ENCODE measurements at places on chromosomes 5 and 9.

DNA sequence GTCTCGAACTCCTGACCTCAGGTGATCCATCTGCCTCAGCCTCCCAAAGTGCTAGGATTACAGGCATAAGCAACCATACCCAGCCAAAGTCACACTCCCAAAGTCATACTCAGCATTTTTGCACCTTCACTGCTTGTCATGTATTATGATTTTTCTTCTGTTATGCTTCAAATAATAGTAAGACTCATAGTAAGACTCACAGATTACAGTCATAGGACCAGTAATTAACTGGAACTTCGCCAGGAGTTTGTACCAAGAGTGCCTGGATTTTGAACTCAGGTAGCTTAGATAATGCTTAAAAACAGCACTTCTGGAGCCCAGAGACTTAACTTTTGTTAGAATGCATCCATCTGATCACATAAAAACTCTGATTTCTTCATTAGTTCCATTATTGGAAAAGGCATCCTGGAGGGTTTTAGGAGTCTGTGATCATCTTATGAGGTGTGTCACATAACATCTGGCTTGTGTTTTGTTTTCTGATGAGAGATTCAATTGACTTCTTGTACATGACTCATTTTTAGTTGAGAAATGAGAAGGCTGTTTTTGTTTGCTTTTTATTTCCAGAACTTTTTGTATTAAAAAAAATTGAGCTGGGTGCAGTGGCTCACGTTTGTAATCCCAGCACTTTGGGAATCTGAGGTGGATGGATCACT, 131.5 kb downstream of the ADAMTS19 start:
- no peak for DNase-seq

GRCh38 chr5:140401362-140402257, at the start of gene ANKHD1:
Gene ANKHD1 (plus strand): TSS chr5:140401833. CDS start chr5:140401968, 135 bp downstream.
- DNase-seq, result peak; percentile 99

DNA sequence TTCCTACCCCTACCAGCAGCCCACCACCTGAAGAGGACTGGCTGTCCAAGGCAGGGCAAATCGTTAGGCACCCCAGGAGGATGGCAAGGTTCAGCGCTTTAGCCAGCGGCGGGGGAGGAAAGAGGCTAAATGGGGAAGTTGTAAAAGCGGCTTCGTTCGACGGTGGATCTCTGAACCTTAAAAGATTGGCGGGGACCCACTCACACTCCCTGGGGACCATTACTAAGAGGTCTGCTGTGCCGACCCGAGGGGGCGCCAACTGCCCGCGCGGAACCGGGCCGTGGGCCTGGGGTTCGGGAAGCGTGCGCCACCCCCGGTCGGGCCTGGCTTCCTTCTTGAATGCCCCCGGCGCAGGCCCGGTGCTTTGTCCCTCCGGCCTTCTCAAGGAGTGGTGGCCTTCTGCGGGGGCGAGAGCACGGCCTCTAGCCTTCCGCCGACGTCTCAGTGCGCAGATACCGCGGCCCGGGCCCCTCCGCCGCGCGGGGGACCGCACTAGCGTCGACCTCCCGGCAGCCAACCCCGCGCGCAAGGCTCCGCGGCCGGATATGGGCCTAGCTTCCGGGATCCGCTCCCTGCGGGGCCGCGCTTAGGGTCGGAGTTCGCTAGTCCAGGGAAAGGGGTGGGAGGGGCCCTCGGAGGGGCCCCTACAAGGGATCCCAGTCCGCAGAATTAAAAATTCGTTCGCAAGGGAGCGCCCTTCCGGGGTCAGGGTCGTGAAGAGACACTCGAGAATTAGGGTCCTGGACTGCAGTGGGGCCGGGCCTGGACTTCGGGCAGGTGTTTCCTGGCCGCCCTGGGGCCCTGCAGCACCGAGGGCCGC, 10.5 kb downstream of the NR2F1-AS1 start:
- DNase-seq, result peak; percentile 60

- DNase-seq, result no peak
Observed at GRCh38 chr9:85182383-85182782, 512.9 kb downstream of the NTRK2 start.

DNA sequence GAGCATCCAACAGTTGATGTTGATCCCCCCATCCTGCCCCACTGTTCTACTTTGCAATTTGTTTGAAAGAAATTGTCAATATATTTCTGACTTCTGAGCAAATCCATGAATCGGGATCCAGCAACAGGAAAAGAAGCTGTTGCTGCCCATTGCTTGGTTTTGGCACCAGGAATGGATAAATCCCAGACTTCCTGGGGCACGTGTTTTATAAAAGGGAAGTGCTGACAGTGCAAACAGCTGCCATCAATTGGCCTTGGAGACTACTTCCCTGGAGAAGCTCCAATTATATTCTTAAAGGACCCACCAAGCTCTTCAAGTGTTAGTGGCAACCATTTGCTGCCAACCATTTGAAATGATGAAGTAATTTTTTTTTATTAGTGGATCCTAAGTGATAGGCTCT, 13.7 kb downstream of the STK32A start:
- DNase-seq, result no peak

GRCh38 chr5:62331921-62332320, 25.9 kb downstream of the KIF2A start:
- no peak for DNase-seq

DNA sequence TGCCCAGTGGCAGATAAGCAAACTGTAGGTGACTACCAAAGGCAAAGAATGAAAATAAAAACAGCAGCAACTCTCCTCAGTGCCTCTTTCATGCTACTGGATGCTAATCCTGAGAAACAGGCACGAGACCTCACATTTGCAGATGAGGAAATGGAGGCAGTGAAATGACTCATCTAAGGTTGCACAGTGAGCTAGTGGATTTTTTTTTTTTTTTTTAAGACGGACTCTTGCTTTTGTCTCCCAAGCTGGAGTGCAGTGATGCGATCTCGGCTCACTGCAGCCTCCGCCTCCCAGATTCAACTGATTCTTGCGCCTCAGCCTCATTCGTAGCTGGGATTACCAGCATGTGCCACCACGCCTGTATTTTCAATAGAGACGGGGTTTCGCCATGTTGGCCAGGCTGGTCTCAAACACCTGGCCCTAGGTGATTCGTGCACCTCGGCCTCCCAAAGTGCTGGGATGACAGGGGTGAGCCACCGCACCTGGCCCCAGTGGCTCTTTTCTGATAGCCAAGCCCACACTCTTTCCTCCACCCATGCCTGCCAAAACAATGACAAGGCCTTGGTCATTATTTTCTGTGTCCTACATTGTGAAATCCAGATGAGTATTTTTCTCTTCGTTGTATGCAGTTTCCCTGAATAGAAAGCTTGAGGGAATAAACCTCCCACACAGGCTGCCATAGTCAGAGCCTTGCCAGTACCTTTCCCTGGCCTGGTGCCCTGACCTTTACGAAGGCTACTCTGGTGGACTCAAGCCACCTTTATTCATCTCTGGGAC, 19.2 kb downstream of the DOCK2 start:
- no peak for DNase-seq

GRCh38 chr5:5598547-5599113, 176.2 kb downstream of the ICE1 start:
- no peak for DNase-seq

GRCh38 chr9:88746029-88746742, 211.2 kb downstream of the NXNL2 start:
- no peak for DNase-seq

- no peak for DNase-seq
Observed at GRCh38 chr9:77556396-77556795, 91.7 kb downstream of the GNA14 start.

GRCh38 chr9:127898433-127899127, 823 bp downstream of the ST6GALNAC6 start:
- peak; percentile 85 for DNase-seq

GRCh38 chr5:140673187-140673976, at the start of gene DND1:
Gene DND1 (minus strand): TSS chr5:140673576. CDS start chr5:140673542, 34 bp downstream.
- no peak for DNase-seq

GRCh38 chr9:93295456-93296076, 111.6 kb downstream of the WNK2 start:
- DNase-seq, result no peak

DNA sequence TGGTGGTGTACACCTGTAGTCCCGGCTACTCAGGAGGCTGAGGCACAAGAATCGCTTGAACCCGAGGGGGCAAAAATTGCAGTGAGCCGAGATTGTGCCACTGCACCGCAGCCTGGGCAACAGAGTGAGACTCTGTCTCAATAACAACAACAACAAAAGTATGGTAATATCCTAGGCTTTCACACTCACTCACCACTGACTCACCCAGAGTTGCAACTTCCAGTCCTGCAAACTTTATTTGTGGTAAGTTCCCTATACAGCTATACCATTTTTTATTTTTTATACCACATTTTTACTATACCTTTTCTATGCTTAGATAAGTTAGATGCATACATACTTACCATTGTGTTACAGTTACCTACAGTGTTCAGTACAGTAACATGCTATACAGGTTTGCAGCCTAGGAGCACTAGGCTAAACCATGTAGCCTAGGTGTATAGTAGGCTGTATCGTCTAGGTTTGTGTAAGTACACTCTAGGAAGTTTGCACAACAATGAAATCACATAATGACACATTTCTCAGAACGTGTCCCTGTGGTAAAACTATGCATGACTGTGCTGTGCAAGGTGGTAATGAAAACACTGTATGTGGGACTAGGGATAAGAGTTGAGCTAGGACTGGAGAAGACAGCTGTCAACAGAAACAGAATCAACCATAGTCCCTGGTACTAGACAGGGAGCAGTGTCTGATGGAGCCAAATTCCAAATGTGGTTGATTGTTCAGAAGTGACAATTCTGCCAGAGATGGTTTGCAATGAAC, 109.5 kb upstream of the RAD23B start:
- no peak for DNase-seq

GRCh38 chr5:83000922-83001321, 76.3 kb downstream of the TMEM167A start:
- DNase-seq, result no peak

- DNase-seq, result no peak
Observed at GRCh38 chr5:170632266-170632984, 128.6 kb downstream of the KCNIP1 start.

GRCh38 chr9:4301971-4302427, 2.1 kb upstream of the GLIS3 start:
- DNase-seq, result peak; percentile 61

DNA sequence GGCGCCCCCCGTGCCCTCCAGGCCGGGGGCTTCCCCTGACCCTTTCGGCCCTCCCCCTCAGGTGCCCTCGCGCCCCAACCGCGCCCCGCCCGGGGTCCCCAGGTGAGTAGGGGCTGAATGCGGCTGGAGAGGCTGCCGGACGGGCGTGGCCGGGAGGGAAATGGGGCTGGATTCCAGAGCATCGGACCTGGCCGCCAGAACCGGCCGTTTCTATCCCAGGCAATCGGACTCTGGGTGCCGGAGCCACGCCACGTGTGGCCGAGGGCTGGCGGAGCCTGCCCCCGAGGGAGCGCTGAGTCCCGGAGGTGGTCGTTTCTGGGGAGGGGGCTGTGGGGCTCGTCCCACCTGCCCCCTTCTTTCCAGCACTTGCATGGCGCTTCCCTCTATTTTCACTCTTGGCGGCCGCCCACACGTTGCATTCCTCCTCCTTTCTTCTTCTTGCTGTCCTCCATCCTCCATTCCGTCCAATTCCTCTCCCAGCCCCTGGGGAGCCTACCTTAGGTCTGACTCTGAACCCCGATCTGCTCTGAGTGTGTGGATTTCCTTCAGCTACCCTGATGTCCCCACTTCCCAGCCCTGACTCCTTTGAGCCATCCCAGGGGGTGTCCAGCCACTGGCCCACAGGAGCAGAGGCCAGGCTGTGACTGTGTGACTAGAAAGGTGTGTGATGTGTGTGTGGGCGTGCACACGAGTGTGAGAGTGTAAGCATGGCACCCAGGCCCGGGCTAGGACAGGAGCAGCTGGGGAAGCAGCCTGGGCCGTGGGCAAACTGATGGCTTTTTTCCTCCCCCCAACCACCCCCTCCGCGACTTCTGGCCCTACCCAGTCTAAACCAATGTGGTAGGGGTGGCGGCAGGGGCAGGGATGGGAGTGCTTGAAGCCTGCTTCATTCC, 24.7 kb downstream of the GOLGA2 start:
- DNase-seq, result no peak

DNA sequence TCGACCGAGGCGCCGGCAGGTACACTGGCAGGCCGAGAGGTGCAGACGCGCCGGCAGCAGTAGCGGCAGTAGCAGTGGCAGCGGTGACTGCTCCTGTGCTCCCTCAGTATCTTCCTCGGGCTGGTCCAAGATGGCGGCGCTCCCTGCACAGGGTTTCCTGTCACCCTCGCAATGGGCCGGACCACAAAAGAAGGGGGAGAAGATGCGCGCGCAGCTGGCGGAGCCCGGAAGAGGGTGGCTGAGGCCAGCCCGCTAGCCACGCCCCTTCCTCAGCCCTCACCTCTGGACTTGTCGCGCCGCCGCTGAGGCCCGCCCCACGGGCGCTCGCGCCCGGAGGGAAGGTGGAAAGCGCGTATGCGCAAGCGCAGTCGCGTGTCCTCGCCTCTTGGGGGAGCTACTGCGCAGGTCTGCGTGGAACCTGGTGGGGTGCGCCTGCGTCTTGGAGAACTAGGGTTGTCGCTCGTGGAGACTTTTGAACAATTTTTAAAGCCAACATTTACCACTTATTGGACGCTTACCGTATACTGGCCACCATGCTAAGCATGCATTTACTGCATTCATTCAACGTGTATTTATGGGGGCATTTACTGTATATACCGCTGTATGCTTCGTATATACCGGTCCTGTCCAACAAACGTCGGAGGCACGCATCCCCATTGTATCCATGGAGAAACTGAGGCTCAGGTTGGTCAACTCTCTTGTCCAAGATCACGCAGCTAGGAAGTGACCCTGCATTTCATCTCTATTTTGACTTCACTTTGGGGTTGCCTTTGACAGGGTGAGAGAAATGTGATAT, at the start of gene RAB14:
TSS of gene RAB14 (minus strand) at position 132 of the 796 bp plus-strand sequence. CDS start 8,457 bp downstream, outside the sequence.
- peak; percentile 100 for DNase-seq

GRCh38 chr9:70642341-70642740, 227.9 kb upstream of the KLF9 start:
- DNase-seq, result no peak

DNA sequence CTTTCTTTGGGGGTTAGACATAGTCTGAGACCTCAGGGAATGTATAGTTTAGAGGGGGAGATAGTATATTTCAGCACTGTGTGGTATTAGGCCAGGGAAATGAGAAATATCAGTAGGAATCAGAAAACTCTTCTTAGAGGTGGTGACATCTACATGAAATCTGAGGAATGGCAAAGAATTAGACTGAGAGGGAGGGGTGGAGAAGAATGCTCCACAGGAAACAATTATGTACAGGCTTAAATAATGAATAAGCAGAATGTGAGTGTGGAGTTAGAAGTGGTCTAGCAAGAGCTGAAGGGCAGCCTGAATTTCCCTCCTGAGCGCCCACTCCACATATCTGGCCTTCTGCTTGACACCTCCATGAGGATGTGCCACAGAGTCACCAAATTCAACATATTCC, 3.6 kb upstream of the MACIR start:
- DNase-seq, result no peak

DNA sequence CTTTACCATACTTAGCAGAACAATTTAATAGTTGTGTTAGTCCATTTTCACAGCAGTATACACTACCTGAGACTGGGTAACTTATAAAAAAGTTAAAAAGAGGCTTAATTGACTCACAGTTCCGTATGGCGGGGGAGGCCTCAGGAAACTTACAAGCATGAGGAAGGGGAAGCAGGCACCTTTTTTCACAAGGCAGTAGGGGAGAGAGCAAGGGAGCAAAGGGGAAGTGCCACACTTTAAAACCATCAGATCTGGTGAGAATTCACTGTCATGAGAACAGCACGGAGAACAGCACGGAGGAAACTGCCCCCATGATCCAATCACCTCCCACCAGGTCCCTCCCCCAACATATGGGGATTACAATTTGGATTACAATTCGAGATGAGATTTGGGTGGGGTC, 269.9 kb downstream of the MTRR start:
- no peak for DNase-seq

- DNase-seq, result no peak
Observed at GRCh38 chr5:10556893-10557746, 6.8 kb upstream of the ANKRD33B start.
